ENCODE measurements at places on chromosomes 11 and 22.

DNA sequence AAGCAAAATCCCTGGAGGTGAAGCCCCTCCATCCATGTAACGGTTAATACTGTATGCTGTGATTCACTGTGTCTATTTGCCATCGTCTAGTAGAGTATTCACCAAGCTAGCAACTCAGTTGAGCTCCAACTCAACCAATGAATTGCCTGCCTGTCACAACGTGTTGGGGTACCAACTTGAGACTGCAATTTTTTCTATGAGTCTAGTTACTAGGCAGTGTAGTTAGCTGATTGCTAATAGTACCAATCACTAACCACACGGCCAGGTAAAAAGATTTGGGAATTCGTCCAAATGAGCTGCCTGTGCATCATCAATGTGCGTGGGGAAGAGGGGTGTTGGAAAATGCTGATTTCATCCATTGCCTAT, 1.0 kb upstream of the BTG4 start:
- DNase-seq, result no peak

- DNase-seq, result no peak
Measured at GRCh38 chr11:79834015-79834414, 393.2 kb upstream of the TENM4 start.

- DNase-seq, result peak; percentile 33
Measured at GRCh38 chr11:92329646-92330045, 105.0 kb downstream of the FAT3 start.

GRCh38 chr22:35886309-35886708, 142.3 kb downstream of the RBFOX2 start:
- DNase-seq, result no peak

DNA sequence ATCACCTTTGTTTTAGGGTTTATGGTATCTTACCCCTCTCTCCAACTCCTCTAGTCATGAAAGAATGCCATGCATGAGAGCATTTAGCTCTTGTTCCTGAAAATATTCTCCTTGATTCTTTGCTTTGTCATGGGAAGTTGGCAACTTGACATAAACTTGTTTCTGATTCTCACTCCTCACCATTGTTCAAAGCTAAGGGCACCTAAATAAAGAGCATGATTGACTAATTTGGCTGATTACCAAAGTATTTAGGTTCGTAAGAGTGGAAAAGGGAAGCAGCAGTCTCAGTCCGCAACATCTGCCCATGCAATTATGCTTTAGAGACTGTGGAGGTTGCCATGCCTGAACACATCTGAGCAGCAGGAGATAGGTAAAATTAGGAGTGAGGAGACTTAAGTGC, 26.4 kb downstream of the OR52K1 start:
- no peak for DNase-seq

- DNase-seq, result no peak
Measured at GRCh38 chr11:115525531-115526006, 21.4 kb upstream of the CADM1 start.

DNA sequence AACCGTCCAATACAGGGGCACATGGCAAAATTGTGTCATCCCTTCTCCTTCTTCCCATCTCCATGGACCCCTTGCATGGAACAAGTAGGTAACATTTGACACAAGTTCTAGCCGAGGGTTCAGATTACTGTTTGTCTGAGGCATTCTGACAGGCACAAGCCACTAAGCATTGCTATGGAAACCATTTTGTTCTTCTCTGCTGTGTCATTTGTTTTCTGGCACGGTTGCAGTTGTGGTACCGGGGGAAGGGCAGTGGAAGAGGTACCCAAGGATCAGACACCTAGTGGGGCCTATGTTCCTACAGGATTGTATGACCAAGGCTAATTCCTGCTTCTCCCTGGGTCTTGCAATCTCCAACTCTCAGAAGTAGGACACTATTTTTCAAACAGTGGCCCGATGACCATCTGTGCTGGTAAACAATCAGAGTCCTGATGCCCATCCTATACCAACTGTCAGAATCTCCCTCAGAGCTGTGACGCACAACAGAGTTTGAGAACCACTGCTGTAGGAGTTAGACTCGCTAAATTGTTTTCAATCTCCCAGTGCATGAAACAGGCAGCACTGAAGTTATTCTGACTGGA, 69.3 kb downstream of the KCNC1 start:
- no peak for DNase-seq

DNA sequence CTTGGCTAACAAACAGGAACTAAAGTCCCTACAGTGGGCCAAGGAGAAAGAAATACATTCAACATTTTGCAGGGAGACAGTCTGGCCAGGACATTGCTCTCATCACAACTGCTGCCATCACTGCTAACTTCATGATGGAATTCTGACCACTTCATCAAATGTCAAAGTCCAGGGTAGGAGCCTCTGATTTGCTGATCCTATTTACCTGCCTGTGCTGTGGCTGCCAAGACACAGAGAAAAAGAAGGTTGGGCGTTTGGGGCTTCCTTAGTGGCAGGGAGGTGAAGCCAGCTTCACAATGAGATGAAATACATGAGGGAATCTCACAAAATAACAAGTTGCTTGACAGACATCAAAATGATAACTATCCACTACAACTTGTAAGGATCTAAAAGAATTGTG, 343.9 kb upstream of the CADM1 start:
- no peak for DNase-seq

DNA sequence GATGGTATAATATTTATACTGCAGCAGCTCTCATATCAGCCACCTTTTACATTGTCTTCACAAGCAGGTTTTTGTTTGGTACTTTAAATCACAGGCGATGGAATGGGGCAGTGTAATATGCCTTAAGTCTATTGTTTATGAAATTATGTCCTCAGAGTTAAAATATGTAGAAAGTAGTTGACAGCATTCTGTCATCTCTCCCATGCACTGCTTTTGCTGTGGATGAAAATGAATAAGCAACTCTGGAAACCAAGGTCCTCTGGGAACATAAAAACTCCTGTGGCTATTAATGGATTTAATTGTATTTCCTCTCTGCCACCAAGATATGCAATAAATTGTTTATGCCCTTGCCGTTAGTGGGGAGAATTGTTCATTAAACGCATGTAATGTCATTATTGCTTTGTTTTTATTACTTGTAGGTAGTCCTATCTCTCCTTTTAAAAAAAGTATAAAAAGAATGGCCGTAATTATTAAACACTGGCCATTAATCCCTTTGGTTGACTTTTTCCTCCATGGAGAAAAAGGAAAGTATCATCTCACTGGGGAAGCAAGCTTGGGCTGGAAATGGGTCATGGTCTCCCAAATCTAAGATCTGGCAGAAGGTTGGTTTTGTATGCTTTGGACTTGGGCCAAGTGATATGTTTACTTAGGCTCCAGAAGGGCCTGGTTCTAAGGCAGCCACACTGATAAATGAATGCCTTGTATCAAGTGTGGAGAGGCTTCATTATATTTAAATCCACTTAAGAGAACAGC, 13.1 kb downstream of the PACS1 start:
- DNase-seq, result peak; percentile 47

GRCh38 chr11:64510759-64511158, 80.3 kb upstream of the SLC22A12 start:
- no peak for DNase-seq

DNA sequence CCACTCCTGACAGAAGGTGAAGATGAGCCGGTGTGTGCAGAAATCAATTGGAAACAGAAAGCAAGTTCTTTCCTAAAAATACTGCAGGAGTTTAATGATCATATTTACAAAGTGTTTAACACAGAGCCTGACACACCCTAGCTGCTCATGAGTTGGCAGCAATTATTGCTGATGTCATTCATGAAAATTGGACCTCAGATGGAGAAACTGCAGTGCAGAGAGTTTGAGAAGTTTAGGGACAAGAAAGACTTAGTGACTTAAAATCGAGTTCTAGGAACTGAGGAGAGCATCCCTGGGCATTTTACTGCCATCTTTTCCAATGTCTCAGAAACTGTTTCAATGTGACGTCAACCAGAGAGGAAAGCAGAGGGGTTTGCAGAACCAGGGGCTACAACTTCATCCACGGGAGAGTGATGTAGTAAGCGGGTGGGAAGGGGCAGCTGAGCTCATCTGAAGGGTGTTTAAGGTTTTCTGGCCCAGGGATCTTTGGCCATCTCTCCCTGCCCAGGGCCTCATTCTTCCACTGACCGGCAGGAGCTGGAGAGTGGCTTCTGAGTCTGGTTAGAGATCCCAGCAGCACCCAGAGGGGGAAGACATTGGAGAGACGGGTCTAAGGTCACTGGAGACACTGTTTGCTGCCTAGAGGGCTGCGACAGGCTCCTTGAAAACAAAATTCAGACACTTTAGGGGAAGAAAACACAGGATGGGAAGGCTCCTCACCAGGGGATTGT, 21.1 kb upstream of the IGLL5 start:
- no peak for DNase-seq

- no peak for DNase-seq
Measured at GRCh38 chr11:3096909-3097530, 39.8 kb upstream of the CARS1 start.

- DNase-seq, result no peak
Measured at GRCh38 chr11:113497066-113497910, 22.1 kb upstream of the DRD2 start.

DNA sequence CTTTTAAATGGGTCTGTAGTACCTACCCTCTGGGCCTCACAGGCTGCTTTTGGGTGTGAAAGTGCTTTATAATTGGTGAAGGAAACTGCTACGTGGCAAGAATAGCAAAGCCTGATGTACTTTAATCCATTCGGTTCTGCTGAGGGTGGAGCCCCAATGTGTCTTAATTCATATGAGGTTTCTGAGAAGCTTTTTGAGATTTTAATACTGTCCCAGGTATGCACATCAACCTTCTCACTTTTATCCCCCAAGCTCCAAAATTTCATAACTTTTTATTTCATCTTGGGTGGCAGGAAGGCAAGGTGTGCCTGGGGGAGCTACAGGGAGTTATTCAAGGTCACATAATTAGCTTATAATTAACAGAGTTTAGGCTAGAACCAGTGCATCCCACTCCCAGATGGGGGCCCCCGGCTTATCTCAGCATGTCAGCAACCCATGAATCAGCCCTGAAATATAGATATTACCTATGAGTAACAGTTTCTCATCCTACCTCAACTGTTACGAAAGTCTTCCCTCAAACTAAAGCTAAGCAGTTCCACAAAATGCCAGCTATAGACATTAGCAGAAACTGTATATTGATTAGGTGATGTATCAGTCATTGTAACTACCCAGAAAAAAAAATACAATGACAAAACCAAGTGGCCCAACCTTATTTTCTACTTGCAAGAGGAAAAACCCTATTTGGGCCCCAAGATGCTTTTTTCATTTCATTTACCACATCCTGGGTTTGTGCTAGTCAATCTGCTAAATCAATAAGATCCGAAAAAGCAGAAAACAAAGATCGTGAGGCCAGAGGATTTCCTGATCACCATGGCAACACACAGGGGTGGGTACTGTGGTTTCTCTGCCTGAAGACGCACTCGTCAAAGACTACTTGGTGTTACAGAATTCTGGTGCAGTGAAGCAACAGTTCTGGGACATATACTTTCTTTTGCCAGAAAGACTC, 26.7 kb downstream of the CD44 start:
- peak; percentile 76 for DNase-seq

GRCh38 chr11:60931917-60932316, 7.7 kb downstream of the TMEM132A start:
- DNase-seq, result no peak

Data from fibroblast of skin of scalp (primary cell).